ENCODE measurements at places on chromosomes 6 and 20.

GRCh38 chr6:44954281-44954680 is 373.8 kb upstream of the RUNX2 start:
- DNase-seq: no peak

DNA sequence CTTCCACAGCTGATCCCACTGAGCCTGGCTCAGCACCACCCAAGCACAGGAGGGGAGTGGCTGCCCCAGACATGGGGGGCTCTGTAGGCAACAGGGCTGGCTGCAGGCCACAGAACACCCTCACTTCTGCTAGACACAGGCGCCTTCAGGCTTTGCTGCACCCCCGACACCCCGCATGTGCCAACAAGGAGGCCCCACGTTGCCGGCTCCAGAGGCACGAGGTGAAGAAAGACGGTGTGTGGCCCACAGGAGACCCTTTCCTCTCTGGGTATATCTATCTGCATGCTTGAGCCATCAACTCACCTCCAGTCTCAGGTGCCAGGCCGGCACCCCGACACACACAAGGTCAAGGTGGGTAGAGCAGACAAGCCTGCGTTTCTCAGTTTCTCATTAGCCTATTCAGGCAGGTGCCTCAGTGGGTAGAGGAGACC is 158.3 kb downstream of the DLL1 start:
- no peak for DNase-seq

DNA sequence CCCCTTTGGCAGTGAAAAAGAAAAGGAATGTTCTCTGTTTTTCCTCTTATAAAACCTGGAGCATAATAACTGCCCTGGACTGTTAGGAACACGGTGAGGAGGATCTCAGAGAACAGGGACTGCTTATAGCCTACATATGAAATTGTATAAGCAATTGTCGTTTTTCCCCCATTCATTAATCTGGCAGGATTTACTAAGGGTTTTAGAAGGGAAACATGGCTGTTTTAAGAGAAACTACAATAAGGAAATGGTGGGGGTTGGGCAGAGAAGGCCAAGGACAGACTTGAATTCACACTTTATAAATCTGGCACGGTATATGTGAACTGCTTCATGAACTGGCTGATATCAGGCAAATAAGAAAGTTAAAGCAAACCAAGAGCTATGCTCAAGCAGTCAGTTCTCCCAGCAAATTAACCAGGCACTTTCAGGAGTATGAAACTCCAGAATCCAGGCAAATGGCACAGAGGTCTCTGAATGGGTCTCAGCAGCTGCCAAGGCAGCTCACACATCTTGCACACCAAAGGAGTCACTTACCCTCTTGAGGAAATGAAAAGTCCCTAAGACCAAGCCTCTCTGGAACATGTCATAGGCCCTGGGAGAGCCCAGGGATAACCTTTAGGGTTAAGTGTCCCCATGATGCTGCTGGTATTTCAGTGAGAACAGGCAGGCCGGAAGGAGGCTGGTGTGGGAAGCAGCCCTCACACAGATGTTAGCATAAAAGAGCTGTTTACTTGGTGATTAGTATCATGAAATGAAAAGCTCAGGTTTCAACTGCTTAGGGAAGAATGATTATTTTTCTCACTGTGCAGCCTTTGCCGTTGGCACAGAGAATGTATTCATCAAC is 260.5 kb upstream of the MARCKS start:
- DNase-seq: no peak

DNA sequence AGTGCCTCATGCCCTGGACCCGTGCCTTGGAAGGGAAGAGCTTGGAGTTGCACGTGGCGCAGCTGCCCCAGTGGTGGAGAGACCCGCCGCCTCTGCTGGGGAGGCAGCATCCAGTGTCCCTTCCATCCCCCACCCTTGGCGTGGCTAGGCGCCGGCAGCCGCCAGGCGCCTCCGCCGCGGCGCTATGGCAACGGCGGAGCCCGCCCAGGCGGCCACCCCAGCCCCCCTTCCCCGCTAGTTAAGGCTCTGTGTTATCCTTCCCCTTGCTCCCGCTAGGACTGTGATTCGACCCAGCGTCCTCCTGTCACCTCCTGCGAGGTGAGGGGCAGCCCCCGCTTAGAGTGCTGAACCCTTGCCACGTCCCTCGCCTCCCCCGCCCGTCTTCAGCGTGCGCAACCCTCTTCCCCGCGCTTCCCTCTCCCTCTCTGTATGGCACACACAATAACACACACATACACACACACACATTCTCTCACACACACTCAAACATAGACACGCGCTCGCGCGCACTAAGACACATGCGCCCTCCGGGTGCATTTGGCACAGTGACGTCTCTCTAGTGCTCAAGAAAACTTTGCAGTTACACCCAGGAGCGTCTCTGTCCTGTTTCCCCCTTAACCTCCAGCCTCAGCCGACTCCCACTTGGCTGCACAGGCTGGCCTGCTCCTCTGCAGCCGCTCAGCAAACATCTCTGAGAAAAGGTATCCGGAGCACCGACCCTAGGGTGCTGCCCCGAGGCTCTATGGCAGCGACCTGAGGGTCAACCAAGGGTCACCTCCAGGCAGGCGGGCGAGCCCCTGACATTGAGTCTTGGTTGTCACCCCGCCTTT is 8.5 kb downstream of the GRIK2 start:
- no peak for DNase-seq

DNA sequence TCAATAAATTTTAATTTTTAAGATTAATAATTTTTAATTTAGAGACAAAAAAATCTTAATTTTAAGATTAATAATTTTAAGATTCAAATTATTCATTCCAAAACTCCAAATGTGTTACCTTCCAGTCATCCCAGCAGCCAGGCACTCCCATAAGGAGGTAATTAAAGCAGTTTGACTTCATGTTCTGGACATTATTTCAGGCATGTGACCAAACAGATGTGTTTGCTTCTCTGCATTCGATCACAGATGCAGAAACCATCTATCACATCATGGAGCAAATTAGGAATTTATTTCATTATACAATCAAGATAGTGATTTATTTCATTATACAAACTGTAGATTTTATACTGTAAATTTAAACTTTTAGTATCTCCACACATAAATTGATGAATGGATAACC is 150.3 kb downstream of the AKAP7 start:
- no peak for DNase-seq

DNA sequence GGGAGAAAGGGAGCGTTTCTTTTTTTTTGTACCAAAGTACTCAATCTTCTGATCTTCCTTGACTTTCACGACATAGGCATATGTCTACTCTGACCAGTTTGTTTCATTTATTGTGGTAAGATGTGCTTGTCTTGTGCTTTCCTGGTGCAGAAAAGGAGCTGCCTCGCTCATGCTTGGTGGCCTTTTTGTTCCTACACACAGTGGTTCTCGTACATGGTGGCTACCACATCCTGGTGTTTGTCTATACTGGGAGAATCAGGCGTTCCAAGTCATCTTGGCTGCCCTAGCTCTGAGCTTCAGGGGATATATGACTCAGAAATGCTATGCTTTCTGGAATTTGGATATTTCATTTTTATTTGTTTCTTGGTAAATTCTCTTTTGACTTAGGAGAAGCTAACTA is 31.8 kb downstream of the MYB start:
- DNase-seq: no peak

DNA sequence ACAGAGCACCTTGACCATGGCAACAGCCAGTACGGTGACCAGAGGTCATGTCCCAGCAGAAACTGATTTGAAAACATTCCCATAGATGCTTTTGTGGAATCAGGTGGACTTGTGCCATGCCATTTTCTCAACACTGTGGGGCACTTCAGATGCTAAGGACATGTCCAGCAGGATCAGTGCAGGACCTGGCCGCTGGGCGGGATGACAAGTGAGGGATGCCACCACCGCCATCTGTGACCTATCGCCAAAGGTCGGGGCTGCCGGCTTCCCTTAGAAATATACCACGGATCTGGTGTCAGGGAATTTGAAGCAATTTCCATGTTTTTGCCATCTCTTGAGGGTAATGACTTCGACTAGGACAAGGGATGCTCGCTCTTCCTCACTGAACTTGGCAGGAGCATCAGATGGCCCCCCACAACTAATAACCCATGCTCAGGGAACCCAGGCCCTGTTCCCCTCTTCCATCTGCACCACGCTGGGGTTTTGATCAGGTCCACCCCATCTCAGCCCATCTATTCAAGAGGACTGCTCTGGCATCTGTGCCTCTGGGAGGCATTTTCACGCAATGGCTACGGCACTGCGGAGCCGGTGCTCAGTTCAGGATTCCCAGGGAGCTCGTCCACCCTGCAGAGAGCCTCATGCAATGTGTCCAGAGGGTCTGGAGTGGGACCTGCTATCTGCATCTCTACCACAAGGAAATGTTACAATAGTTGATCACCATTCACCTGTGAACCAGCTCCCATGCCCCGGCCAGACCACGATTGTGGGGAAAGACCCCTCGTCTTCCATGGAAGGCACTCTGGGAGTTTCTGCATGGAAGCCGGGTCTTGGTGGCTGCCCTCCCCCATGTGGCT is 302.6 kb downstream of the TAF4 start:
- no peak for DNase-seq

DNA sequence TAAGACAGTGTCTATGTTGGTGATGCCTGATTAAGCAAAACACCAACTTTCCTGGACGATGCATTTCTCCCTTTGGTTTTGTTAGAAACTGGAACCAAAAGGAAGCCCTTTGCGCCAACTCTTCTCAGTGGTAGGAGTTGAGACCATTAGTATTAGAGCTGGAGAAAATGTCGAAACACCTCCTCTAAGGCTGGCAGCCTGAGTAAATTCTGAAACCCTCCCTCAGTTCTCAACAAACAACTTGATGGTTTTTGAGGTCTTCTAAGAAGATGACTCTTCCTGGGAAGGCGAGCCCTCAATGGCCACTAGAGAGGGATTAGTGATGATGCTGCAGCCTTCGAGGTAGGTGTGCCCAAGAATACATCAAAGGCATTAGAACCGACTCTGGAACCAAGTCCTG is 78.4 kb upstream of the CCN6 start:
- no peak for DNase-seq

GRCh38 chr6:121867095-121867494 is 431.6 kb downstream of the GJA1 start:
- no peak for DNase-seq

- no peak for DNase-seq
Measured at GRCh38 chr6:15615802-15616201, 47.0 kb downstream of the DTNBP1 start.

DNA sequence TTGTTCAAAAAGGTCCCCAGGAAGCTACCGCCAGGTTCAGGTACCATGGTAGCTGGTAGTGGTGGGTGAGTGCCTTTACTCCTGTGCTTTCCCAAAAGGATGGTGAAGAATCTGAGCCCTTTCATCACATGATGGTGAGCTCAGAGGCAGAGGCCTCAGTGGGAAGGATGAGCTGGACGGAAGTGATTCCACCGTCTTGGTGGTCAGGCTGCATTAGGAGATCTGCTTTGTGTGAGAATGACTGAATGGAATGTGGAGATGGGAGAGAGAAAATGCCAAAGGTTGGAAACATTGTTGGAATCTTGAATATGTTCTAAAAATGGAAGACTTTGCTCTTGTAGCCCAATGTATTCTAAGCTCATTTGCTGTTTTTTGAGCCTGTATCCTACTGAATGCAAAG is 108.1 kb upstream of the SCP2D1 start:
- DNase-seq: no peak

DNA sequence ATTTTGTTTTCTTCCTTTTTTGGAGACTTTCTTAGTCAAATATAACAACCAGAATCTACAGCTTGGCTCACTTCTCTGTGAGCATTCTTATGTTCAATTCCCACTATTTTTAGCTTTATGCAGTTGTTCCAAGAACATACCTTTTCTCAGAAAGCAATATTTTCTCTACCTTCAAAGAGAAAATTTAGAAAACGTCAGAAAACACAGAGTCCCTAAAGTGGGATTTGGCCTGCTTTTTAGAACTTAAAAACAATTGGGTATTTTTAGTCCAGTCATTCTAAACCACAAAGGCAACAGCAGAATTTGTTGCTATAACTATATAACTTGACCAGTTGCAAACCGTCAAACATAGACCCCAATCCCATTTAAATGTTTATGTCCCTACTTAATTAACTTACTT is 133.1 kb downstream of the MOXD1 start:
- no peak for DNase-seq

DNA sequence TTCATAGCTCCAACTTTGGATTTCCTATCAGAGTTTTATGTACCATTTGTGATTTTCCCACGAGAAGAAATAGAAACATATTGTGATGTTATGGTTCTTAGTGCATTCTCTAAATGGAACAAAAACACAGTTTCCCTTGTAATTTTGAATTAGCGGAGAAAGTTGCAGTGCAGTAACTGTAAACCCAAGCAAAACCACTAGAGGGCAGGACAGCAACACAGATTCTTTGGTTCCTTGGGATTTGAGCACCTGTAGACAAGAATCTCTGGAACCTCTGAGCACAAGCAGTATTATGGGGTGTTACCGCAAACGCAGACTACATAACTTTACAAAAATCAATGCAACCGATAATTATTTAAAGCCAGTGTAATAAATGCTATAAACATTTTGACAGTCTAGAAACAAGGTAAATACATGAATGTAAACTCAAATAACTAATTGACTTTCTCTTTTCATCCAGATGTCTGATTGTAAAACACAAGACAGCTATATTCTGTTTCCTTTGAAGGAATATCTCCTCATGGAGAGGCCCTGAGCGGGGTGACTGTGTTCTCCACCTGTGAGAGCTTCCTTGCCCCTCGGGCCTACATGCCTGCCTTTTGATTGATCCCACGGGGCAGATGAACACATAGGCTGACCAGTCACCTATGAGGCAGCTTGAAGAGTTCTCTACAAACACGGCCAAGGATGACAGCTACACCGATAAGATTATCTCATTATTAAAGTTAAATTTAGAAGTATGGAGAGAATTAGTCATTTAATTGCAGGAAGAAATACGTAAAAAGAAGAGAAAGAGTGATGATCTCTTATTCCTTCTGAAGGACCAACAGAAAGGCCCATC is 67.5 kb upstream of the COL21A1 start:
- peak; percentile 38 for DNase-seq

GRCh38 chr6:129472239-129472638 is 237.7 kb downstream of the ARHGAP18 start:
- DNase-seq: no peak

GRCh38 chr20:24909861-24910260 is 39.2 kb upstream of the CST7 start:
- DNase-seq: no peak
